ENCODE measurements at places on chromosomes 2 and 18.
A peak's percentile ranks its signal among the peaks of the same experiment; 100 is the strongest.

- no peak for DNase-seq
Observed at GRCh38 chr2:106563195-106563594, 76.0 kb downstream of the CD8B2 start.

- no peak for DNase-seq
Observed at GRCh38 chr18:37657493-37657892, 91.9 kb upstream of the CELF4 start.

DNA sequence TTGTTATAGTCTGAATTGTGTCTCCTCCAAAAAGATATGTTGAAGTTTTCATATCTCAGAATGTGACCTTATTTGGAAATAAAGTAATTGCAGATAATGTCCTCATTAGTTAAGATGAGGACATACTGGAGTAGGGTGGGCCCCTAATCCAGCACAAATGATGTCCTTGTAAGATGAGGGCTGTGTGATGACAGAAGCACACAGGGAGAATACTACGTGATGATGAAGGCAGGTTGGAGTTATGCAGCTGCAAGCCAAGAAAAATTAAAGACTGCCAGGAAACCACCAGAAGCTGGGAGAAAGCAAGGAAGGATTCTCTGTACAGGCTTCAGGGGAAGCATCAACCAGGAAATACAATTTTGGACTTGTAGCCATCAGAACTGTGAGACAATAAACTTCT, 58.3 kb upstream of the PNPT1 start:
- DNase-seq = no peak

- no peak for DNase-seq
Observed at GRCh38 chr2:8520791-8521344, 161.0 kb upstream of the ID2 start.

GRCh38 chr18:51030537-51031258, 685 bp downstream of the SMAD4 start:
- DNase-seq = peak; percentile 68

GRCh38 chr2:180048251-180048650, 41.2 kb upstream of the CWC22 start:
- no peak for DNase-seq

GRCh38 chr2:185738679-185739472, at the start of gene FSIP2:
Gene FSIP2 (plus strand): TSS chr2:185738804. CDS start chr2:185738895, 91 bp downstream.
- peak; percentile 5 for DNase-seq

- no peak for DNase-seq
Observed at GRCh38 chr2:157440404-157441071, 3.4 kb downstream of the CYTIP start.

DNA sequence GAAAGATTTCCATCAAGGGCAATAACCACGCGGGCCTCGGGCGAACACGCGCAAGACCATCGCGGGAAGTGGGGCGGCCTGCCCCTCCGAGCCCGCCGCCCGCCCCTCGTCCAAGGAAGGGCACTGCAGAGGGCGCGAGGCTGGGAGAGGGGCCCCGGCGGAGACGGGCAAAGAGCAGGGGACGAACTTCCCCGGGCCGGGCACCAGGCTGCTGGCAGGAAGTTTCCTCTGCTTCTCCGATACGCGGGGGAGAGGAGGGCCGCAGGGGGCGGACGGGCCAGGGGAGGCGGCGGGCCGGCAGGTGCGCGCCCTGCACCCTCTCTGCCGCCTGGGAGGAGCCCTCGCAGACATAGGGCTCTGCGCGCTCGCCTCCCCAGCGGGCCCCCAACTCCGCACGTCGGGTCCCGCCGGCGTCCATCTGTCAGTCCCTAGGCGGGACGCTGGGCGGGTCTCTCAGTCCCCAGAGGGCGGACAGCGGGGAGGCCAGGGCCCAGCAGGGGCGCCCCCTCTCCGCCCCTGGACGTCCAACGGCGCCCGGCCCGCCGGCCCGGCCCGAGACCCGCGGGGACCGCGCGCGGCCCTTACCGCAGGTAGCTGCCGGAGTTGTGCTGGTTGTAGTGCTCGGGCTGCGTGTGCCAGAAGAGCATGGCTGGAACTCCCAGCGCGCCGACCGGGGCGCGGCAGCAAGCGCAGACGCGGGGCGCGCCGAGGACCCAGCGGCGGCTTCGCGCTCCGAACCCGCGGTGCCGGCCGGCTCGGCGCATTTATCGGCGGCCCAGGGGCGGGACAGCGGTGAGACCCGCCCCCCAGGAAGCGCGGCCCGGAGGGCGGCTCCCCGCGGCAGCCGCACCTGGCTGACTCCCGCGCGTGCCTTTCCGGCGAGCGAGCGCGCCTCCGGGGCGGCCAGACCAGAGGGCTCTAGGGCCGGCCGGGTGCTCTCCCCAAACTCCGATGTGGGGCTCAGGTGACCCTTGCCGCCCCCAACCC, at the start of gene TFCP2L1:
Gene TFCP2L1 (minus strand): TSS at position 740 of the 987 bp plus-strand sequence. CDS start 93 bp downstream, at position 647.
- no peak for DNase-seq

DNA sequence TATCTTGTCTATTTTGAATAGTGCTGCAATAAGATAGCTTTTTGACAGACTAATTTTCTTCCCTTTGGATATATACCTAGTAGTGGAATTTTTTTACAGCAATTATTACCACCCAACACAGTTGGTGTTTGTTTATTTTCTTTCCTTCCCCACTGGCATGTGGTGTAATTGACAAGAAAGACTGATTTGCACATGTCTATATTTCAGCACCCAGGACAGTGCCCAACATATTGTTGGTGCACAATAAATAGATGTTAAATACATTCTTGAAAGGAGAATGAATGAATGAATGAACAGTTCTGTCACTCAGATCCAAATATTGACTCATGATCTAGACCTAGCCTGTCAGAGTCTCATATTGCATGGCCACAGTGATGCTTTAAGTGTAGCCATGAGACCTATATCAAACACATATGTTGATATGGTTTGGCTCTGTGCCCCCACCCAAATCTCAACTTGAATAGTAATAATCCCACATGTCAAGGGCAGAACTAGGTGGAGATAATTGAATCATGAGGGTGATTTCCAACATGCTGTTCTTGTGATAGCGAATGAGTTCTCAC, 538.2 kb downstream of the NYAP2 start:
- no peak for DNase-seq

- no peak for DNase-seq
Observed at GRCh38 chr2:118251427-118251826, 163.2 kb downstream of the INSIG2 start.

DNA sequence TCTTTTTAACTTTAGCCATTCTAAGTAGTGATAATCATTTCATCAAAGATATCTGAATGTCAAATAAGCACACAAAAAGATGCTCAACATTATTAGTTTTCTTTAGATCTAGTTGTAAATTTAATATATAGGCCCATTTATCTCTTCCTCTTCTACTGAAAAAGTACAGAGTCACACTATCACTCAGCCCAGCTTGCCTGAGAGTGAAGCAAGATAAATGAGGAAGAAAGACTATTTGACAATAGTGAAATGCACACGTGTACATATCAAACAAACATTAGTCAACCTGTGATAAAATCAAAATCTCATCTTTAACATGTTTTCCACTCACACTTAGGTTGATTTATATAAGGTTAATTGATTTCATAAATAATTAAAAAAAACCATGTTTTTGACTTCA, 83.5 kb upstream of the CCDC195 start:
- DNase-seq = no peak

DNA sequence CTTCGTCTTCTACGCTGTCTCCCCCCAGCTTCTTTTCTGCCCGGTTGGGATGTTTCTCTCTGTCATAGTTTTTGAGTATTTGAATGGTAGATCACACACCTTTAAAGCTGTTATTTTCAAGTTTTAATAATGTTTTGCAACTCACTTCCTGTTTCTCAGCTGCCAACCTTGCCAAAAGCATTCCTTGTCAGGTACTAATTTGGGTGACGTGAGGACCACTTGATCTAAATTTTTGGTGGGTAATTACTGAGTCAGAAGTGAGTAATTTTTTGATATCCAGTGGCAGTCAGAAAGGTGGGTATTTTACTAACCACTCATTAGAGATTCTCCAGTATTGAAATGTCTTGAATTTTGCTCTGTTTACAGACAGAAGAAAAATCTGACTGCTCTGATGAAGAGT, 852.4 kb upstream of the FANCL start:
- no peak for DNase-seq

- no peak for DNase-seq
Observed at GRCh38 chr2:24304098-24304497, 56.2 kb downstream of the ITSN2 start.

DNA sequence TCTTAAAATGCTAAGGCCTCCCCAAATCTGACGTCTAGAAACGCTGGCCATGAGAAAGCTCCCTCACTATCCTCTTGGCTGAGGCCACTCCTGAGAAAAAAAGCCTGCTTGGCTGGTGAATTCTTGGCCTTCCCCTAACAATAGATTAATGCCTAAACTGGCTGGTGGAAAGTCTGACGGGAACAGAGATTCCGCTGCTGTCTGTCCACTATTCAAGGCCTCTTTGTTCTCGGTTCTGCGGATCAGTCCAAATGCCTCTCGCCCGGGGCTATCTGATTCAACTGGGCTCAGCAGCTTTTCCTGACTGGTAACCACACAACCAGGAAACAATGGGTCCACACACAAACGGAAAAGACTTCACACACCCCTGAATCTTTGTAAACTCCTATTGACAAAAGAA, 27.2 kb downstream of the PXDN start:
- DNase-seq = no peak

- no peak for DNase-seq
Observed at GRCh38 chr2:143361346-143361745, 232.1 kb downstream of the ARHGAP15 start.

DNA sequence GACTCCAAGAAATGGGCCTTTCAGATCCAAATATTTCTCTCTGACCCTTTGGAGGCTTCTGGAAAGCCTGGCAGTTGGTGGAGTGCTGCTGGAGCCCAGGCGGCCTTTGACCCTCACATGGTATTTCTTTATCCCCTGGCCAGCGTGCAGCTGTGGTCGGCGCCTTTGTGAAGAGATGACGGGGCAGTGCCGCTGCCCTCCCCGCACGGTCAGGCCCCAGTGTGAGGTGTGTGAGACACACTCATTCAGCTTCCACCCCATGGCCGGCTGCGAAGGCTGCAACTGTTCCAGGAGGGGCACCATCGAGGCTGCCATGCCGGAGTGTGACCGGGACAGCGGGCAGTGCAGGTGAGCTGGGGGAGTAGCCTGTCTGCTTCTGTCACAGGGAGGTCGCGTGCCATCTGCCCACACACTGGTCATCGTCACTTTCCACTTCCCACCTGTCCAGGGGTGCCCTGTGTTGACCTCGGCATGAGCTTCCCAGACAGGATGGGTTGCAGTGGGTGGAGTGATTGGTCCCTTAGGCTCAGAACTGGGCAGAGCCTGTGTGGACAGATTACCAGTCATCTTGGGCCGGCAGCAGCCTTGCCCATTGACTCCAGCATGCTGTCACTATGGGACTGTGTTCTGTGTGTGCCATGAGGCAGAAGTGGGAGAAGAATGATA, 158.2 kb downstream of the LAMA3 start:
- no peak for DNase-seq

GRCh38 chr2:98761267-98761781, 30.4 kb upstream of the MGAT4A start:
- peak; percentile 74 for DNase-seq

DNA sequence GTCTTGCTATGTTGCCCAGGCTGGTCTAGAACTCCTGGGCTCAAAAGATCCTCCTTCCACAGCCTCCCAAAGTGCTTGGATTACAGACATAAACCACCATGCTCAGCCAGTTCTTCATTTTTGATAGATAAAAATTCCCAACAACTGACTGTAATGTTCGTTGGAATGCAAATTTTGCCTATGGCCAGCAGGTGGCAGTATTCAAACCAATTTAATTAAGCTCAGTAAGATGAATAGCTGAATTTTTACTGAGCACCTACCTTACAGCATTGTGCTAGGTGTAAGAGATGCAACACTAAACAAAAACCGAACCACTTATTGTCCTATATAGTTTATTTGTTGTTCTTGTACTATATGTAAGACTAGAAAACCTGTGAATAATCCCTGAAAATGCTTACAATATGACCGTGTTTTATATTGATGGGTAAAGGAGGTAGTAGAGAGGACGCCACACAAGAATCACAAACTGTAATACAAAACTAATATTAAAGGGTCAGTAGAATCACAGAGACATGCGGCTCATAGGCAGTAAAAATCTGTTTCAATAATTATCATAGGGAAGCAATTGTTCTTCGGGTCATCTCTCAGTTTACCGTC, 8.2 kb upstream of the TMEM182 start:
- peak; percentile 7 for DNase-seq

GRCh38 chr2:67309281-67309680, 87.9 kb upstream of the ETAA1 start:
- no peak for DNase-seq

GRCh38 chr2:222703886-222704285, 32.4 kb downstream of the MOGAT1 start:
- no peak for DNase-seq

- DNase-seq = no peak
Observed at GRCh38 chr2:127646487-127647241, 711 bp downstream of the GPR17 start.

DNA sequence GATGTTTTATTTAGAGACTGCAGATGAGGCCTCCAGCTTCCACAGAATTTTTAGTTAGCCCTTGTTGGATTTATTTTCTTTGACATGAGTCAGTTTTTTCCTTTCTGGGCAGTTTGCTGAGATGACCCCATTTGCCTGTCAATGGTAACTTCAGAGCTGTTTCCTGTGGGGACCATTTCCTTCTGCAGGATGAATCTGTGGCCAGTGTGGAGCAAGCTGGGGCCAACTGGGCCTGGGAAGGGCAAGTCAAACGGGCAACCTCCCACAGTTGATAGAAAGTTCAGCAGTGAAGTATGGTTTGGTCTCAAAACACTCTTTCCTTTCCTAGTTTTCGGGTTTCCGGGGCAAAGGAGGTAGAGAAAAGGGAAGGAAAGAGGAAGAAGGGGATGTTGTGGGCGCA, 291.4 kb upstream of the NRP2 start:
- no peak for DNase-seq

DNA sequence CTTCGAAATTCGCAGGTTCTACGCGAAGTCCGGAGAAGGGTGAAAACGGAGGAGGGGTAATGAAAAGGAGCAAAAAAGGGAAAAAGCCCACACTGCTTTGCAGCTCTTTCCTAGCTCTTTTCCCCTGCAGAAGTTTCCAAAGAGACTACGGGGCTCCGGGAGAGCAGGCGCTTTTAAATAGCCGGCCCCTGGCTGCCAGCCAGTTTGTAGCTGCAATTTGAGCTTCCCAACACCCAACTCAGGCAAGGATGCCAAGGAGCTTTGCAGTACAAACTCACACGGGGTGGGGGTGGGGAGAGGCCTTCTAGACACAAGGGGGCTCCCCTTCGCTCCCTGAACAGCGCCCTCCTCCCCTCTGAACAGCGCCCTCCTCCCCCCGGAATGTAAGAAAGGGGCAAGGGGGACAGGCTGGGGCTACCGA, at the start of gene IGFBP5:
Gene IGFBP5 (minus strand): TSS at position 149 of the 421 bp plus-strand sequence. CDS start 774 bp downstream, outside the sequence.
- DNase-seq = no peak

DNA sequence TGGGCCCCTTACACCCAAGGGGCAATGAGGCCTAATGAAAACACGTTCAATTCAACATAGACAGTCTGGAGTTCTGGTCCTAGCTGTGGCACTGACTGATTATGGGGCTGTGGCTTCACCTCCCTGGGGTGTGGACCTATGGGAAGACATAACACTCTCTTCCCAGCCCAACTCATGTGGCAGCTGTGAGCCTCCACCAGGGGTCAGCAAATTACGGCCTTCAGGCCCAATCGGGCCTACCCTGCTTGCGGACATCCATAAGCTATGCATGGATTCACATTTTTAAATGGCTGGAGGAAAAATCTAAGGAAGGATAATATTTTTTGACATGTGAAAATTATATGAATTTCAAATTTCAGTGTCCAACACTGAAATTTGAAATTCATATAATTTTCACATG, 101.3 kb downstream of the LOXHD1 start:
- no peak for DNase-seq
